ENCODE measurements at places on chromosomes 13 and 19.

GRCh38 chr19:51783372-51783771 lies 11.6 kb upstream of the FPR3 start:
- DNase-seq: no peak

GRCh38 chr13:22883262-22883840 lies 297.4 kb upstream of the SGCG start:
- no peak for DNase-seq

DNA sequence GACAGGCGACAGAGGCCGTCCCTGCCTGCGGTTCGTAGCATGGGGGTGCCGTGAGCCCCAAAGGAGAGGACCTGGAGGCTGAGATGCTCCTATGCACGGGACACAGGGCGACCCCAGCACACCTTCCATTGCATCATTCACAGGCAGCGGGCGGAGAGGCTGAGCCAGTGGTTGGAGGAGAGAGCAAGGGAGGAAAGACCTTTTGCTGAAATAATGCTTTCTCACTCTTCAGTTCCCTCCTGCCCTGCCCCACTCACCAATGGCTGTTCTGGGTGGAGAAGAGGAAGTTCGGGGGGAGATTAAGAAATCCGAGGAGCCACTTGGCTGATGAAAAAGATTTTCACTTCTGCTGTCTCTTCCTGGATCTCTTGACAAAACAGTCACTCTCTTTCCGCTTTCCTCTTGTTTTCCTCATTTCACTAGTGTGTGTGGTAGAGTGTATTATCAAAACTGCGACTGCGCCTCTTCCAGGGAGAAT lies at the start of gene NLRP12:
NLRP12 (minus strand) TSS at position 181 of the 478 bp plus-strand sequence; CDS start at position 41, 140 bp downstream.
- DNase-seq: peak; percentile 82

DNA sequence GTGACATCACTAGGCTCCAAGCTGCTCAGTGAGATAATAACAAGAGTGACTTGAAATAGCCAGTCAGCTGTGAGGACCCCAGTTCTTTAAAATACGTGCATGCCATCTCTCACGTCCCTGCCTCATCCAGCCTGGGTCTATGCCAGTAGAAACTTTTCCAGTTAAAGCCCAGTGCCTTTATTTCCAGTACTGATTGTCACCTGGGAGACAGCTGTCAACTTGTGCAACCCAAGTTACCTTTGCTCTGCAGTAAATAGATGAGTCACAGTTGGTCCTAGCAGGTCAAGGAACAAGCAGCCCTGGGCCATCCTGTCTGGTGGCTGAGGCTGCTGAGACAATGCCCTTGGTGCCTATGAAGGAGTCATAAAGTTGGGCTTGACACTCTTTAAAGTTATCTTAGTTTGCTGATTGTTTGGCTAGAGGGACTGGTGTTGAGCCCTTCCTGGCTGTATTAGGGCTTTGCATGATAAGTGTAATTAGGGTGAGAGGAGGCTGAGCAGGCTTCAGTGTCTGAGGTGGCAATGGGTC lies 228.7 kb downstream of the LACC1 start:
- peak; percentile 69 for DNase-seq

- DNase-seq: no peak
Observed at GRCh38 chr13:39888865-39889810, 233.7 kb downstream of the COG6 start.

DNA sequence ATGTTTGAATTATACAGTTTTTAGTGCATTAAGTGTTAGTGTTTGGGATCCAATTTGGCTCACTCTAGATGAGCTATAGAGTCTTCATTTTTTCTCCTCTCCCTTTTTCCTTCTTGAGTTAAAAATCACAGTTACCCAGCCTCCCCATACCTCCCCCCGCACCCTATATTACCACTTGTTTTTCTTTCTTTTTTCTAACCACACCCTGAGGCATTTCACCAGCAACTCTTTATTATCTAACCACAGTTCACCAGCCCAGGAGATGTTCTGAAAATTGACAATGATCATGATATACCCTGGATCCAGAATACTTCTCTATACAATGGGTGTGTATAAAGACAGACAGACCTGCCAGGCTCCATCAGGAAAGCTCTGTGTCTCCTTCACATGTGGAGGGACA lies 86.5 kb upstream of the UBL3 start:
- no peak for DNase-seq

- no peak for DNase-seq
Observed at GRCh38 chr13:64680739-64681138, 2549.4 kb downstream of the PCDH9 start.

DNA sequence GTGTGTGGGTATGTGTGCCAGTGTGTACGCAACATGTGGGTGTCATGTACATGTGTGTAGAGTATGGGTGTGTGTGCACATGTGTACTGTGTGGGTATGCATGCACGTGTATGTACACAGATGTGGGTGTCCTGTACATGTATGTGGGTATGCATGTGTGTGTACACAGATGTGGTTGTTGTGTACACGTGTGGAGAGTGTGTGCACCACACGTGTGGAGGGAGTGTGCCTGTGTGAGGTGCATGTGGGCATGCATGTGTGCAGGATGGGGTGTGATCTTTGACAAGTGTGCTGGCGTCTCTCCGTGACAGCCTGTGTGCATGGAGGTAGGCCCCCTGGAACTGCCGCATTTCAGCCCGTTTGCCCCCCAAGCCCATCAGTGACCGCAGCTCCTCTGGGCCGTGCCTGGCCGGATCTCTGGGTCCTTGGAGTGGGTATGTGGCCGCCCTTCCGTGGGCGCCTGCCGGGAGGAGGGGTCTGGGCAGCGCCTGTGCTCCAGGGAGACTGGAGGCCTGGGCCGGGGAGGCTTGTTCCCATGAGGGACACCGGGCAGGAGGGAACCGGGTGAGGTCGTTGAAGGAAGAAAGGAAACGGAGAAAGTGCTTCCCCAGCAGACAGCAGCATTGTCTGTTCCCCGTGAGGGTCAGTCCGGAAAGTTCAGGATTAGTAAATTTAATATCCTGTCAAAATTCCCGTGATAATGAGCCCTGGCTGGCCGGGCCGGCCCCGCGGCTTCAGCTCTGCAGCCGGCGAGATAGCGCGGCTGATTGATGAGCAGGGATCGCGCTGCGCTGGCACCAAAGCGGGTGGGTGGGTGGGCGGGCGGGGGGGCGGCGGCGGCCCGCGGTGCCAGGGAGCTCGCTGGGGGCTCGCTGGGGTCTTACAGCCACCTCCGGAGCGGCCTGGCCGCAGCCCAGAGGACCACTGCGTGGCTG lies 91.1 kb upstream of the SOX1 start:
- no peak for DNase-seq

DNA sequence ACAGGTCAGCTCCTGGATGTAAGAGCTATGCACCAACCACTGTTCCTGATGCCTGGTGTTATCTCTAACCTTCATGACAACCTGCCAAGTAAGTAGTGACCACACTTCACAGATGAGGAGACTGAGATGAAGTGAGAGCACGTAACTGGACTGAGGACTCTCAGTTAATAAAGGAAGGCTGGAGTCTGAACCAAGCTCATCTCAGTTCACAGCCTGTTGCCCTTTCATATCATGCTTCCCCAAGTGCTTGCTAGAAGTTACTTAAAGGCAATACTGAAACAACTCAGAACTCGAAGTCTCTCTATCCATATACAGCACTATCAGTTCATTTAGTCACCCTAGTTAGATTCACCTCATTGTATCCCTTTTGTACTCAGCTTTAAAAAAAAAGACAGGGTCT lies 119.7 kb downstream of the ABCC4 start:
- no peak for DNase-seq

GRCh38 chr13:84038001-84038400 lies 155.7 kb upstream of the SLITRK1 start:
- no peak for DNase-seq

DNA sequence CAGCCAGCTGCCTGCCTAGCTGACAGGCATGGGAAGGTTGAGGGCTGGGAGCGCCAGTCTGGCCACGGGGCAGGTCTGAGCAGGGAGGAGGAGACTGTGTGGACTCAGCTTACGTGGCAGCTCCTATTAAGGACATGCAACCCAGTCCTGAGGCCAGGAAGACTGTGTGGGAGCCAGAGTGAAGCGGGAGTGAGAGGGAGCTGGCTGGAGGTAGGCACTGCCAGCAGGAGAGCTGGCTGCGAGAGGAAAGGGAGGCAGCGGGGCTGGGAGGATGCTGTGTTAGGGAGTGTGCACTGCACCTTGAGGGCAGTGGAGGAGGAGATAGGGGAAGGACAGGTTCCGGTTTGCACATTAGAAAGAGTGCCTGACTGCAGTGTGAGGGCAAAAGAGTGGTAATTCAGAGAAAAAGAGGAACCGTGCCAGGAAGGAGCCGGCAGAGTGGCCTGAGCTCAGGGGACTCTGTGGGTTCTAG lies 99.2 kb downstream of the SLC7A1 start:
- DNase-seq: no peak

DNA sequence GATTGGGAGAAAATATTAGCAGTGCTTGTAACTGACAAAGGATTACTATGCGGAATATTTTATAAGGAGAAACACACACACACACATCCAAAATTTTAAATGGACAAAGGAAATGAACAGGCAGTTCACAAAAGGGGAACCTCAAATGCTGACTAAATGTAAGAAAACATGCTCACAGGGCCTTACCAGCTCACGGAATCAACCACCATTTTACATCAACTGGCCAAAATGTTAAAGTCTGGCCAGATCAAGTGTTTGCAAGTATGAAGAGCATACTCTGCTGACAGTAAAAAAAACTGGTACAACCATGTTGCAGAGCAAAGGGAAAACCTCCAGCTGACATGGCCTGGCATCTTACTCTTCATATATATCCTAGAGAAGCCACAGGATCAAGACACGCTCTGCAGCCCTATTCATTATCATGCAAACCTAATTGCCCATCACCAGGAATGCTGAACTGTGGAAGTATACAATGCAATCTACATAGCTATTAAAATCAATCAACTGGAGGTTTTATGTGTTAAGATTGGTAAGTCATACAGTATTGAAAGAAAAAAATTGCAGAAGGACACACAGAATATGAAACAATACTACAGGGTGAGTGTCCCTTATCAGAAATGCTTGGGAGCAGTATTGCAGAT lies 124.4 kb downstream of the RNF17 start:
- DNase-seq: no peak

DNA sequence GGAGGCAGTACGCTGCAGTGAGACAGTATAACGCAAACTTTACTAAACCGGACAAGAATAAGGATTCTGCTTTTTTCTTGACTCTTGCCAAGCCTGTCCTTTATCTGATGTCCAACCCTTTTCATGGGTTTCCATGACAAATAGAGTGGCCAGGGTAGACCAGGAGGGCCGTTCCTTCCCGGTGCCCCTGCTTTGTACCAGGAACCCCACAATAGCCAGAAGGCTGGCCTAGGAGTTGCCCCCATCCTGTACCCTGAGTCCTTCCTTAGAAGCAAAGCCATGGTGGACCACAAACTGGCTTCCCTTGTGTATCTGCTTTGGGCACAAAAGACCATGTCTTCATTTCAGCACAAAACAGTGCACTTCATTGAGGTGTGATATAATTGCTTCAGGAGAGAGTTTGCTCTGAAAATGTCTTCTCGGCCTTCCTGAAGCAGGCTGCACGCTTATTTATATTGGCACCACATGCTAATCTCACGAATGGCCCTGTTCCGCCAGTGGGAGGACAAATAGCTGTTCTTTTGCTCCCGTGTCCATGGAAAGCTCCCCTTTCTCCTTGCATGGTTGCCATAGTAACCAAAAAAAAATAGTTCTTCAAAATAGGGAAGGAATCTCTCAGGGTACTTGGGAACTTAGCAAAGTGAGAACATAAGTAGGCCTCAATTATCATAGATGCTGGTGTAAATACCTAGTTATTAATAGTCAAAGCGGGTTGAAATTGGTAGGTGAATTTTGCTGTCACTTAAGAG lies 222.1 kb downstream of the ZIC5 start:
- no peak for DNase-seq

DNA sequence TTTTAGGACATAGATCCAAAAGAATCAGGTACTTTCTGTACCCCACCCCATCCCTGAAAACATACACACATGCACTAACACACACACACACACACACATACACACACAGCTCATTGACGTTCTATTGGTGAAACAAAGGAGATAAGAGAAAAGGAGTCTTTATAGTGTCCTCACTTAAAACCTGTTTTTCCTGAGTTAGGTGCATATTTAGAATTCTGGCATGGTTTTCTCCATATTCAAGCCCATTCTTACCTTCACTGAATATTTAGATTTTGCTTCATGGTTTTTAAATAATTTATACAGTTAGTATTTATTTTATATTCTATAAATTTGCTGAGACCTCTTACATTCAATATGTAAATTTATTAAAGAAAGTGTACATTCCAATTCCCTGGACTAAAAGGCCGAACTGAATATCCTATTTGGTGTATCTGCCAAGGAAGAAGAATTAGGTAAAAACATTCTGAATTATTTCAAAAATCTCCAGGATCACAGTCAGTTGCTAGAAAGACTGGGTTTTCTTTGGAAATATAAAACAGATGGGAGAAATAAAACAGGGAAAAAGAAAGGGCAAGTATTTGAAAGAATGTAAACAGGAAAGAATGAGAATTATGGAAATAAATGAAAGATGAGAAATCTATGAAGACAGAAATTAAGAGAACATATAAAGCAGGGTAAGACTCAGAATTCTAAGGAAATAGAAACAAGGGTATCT lies 556.2 kb downstream of the KCTD12 start:
- DNase-seq: no peak

DNA sequence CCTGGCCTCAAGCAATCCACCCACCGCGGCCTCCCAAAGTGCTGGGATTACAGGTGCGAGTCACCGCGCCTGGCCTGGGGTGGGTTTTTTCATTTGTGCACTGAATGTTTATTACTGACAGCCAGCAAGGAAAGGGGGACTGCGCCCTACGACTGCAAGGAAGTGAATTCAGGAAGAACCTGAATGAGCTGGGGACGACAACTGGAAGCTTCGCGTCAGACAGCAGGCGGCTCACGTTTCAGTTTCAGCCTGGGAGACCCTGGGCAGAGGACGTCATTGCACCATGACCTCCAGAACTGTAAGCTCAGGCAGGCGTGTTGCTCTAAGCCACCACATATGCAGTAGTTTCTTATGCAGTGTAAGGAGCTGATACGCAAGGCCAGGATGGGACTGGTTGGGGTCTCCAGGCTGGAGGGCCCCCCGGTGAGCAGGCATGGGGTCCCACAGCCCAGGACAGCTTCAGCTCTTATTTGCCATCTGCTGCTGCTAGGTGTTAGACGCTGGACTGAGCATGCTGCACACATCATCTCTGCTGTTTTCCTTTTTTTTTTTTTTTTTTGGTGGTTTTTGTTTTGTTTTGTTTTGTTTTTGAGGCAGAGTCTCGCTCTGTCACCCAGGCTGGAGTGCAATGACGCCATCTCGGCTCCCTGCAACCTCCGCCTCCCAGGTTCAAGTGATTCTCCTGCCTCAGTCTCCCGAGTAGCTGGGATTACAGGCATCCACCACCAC lies 66.6 kb downstream of the GADD45B start:
- DNase-seq: peak; percentile 56

DNA sequence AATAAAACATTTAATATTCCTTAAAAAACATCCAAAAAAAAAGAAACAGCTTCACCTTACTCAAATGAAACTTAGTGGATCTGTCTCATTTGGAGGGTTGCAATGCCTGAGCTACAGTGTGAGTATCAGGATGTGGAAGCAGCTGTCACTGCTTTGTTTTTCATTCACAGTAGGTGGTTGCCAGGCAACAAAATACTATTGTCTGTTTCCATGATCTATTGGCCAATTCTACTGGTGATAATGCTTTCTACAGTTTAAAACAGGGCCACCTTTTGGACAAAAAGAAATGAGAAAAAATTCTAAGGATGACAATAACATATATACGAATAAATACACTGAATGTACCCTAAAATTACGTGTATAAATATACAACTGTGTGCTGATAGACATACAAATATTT lies 3.0 kb downstream of the ENOX1 start:
- no peak for DNase-seq

Data from Right ventricle myocardium inferior (tissue), 1 donor.